ENCODE measurements at places on chromosomes 1 and 21.

GRCh38 chr21:31491617-31492016 lies 147.6 kb upstream of the TIAM1 start:
- DNase-seq, result no peak

GRCh38 chr1:58824753-58825389 lies 41.0 kb upstream of the JUN start:
- no peak for DNase-seq

- no peak for DNase-seq
Measured at GRCh38 chr1:228136901-228137300, 3.2 kb upstream of the GUK1 start.

DNA sequence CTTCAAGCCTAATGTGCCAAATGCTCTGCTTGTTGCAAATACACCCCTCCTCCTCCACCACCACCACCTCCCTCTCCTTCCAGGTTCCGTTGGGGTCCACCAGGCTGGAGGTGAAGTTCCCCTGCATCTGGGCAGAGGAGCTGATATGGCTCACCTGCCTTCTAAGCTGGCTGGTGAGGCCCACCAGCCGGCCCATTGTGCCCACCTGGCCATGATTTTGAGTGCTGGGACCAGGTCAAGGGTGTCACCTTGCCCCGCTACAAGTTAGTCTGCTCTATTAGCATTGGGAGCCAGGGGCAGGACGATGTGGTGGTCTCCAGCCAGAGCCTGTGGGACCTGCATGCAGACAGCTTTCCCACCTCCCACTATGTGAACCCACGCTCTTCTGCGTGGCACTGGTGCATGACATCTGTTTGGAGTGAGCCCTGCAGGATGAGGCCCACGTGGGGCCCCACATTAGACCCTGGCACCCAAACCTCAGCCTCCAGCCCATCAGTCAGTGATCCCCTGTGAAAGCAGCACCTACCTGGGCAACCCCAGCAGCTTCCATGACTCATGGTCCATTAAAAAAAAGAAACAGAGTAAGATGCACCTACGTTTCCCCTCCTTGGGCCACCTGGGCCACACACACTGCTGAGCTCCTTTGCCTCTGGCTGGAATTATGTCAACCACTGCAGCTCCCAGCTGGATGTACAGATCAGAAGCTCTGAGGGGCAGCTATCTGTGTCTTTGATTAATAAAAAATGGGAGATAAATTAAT lies 15.6 kb upstream of the CDCP2 start:
- DNase-seq, result no peak

DNA sequence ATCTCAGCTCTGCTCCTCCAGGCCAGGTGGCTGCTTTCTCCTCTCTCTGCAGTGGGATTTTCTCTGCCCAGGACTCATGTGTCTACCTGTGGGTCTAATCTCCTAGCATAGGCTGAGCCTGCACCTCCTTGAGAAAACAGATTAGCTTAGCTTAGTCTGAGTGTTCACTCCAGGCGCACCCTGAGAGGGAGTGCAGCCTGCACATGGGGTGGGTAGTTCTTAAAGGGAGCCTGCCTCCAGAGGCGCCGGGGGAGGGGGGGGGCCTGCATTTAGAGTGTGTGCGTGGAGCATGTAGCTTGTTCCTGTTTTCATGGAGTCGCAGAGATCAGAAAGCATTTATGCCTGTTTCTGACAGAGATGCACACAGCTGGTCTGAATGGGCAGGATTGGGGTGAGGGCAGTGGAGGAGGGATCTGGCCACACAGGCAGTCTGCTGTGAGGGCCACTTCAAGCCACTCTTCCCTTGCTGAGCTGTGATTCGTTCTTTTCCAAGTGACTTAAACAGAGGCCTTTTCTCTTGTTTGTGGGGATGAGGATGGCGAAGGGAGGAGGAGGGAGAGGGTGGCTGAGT lies 45.2 kb downstream of the GALNT2 start:
- DNase-seq, result no peak

GRCh38 chr1:230421481-230421880 lies 4.7 kb downstream of the PGBD5 start:
- DNase-seq, result no peak

DNA sequence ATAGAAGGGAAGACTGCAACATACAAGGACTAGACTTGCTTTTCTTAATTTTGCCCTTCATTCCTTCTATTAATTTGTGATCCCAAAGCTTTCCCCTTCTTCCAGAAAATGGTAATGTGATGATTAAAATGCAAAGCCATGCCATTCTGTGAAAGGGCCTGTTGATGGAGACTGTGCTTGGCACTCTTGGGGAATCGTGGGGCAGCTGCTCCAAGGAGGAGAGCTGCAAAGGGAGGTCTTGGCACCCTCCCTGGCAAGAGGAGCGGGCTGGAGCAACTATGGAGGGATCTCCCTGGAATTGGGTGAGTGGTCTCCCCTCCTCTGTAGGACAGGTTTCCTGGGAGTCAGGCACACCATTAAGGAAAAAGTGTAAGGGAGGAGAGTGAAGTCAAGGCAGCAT lies 16.6 kb downstream of the CACNA1S start:
- DNase-seq, result no peak

- no peak for DNase-seq
Measured at GRCh38 chr1:112435448-112435847, 39.4 kb downstream of the CTTNBP2NL start.

DNA sequence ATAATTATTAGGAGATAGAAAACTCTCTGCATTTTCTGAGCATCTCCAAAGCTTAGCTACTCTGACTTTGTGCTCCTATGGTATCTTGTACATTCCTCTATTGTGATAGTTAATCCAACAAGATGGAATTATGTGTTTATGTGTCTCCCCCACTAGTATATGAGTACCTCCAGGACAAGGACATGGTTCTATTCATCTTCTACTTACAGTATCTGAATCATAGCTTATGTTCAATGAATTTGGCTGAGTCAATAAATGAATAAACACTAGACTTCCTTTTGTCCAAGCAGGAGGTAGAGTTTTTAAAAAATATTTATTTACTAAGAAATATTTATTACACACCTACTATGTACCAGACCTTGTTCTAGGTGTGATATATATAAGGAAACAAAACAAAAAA lies 18.4 kb upstream of the CTH start:
- DNase-seq, result no peak

DNA sequence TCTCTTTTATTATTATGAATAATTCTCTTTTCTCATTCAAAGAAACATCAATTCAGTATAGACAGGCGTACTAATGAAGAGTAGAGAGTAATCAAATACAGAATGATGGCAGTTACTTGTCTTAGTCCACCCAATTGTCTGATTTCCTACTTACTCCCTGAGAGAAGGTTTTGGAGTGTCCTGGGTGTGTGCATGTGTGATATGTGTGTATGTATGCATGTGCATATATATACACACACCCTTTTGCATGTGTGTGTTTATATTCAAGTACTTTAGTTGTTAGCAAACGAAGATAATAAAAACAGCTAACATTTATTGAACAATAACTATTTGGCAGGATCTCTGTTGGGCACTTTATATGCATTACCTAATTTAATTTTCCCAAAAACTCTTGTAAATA lies 63.2 kb upstream of the CCDC190 start:
- no peak for DNase-seq

DNA sequence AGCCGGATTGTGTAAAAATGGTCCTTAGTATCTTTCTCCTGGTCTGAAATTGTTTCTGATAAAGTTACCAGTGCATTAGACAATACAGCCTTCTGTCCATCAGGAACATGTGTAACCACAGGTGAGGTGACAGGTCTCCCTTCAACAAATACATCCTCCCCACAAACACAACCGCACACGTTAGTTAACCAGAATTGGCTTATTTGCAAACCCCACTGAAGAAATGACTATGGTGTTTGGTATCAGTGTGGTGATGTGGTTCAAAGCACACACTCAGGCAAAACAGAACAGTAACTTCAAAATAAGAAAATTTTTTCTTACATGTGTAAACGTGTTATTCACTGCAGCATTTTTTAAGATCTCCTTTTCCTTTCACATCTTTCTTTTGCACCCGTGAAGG lies 517.2 kb upstream of the NR5A2 start:
- no peak for DNase-seq

- DNase-seq, result no peak
Measured at GRCh38 chr21:46509741-46510502, 51.2 kb downstream of the DIP2A start.

GRCh38 chr1:44220755-44221154 lies 7.5 kb downstream of the DMAP1 start:
- no peak for DNase-seq

DNA sequence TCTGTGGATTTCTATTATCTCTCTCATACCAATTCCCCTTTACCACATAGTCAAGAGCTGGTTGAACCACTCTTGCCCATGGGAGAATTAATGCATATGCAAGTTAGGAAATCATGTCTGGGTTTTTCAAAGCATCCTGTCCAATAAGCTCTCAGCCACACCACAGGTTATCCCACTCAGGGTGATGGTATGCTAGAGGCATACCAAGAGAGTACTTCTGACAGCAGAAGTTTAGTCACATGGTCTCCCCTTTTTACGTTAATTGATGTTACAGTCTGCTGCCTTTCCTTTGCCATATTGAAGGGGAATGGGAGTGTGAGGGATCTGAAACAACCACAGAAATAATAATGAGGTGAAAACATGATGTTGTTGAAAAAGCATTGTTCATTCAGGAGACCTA lies 135.8 kb upstream of the PBX1 start:
- DNase-seq, result no peak

DNA sequence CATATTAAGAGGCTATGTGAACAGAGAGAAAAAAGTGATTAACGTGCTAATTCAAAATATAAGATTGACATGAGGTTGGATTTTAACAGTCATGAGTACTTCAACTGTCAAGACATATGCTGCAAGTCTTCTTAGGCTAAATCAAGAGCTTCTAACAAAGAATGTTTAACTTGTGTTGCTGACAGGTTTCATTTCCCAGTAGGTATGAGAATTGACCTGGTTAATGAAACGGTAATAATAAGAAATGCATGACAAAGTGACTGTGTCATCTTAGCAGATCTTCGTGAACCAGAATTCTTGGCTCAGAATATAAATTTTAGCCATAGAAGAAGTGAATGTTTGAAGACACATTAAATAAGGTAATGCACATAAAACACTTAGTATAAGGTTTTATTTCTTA lies 132.6 kb upstream of the PTGFR start:
- DNase-seq, result no peak

- DNase-seq, result no peak
Measured at GRCh38 chr1:210339500-210339899, 10.8 kb downstream of the HHAT start.

GRCh38 chr1:230831771-230832170 lies 36.5 kb downstream of the C1orf198 start:
- DNase-seq, result no peak

DNA sequence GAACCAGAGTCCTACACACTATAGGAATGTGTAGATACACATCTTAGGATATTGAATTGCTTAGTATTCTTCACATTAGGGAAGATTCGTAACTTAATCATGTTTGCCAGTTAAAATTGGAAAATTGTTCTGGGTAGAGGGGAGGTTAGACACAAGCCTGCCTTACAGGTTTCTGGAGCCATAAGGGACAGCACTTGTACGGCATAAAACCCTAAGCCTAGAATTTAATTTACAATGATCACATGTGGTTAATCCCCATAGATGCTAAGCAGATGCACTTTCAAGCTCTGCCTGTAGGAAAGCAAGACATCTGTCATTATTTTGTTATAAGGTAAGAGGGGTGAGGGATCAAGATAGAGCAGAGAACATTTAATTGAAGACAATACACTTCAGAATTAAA lies 820.7 kb downstream of the NCAM2 start:
- no peak for DNase-seq

GRCh38 chr1:53117836-53118235 lies 24.6 kb downstream of the SLC1A7 start:
- no peak for DNase-seq

DNA sequence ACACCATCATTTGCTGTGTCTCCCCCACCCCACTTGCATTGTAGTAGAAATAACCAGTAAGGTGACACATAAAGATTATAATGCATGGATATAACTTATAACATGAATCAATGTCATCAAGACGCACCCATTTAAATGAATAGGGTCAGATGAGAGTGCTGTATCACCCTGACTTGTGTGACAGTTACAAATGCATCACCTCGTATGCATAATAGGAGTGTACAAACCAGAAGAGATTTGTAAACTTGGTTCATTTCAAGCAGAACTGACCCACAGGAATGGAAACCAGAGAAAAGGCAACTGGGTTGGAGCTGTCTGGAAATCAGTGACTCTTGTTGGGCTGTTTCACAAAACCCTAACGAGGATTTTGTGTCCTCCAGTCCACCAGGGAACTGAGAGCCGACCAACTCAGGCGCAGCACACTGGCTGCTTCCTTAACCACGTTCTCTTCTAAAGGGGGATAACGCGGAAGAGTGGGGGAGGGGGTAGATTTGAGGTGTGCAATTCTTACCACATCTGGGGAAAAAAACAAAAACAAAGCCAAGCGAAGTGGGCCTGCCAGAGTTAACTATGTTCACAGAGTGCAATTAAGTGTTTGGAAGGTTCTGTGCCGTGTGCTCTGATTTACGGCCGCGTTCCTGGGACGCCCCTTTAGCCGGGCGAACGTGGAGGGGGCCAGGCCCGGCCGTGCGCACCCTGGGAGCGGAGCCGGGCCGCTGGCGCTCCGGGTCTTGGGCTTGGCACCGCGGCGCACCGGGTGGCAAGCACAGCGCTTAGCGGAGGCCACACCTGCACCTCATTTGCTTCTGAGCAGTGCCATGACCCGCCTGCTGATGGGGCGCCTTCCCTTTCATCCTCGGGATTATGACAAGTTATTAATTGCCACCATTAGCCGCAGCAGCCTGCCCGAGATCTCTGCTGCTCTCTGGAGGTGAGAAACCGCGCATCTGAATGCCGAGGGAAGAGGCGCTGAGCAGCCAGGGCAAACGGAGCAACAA lies 248.8 kb upstream of the FOXD3 start:
- DNase-seq, result no peak

- DNase-seq, result no peak
Measured at GRCh38 chr1:166852918-166853317, 13.6 kb downstream of the POGK start.

DNA sequence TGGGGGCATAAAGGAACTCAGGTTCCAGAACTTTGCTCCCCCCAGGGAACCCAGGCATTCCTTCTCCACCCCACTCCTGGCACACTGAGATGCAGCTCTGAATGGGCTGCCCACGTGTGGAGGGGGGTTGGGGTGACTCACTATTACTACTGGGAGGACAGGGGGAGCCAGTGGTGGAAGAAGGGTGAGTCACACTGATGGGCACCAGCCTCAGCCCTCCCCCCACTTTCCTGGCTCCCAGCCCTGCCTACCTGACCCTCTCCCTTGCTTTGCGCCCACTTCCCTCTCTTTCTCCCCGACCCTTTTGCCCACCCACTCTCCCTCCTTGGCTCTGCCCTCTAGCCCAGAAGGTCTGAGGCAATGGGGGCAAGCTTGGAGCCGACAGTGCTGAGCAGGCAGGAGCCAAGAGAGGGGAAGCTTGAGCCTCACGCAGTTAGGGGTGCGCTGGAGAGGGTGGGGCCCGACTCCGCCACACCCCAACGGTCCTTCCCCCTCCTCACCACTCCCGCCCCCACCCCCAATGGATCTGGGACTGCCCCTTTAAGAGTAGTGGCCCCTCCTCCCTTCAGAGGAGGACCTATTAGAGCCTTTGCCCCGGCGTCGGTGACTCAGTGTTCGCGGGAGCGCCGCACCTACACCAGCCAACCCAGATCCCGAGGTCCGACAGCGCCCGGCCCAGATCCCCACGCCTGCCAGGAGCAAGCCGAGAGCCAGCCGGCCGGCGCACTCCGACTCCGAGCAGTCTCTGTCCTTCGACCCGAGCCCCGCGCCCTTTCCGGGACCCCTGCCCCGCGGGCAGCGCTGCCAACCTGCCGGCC lies at the start of gene LMNA:
TSS of gene LMNA (plus strand) at position 611 of the 818 bp plus-strand sequence. CDS start 208 bp downstream, outside the sequence.
- peak; percentile 59 for DNase-seq
